ENCODE measurements at places on chromosomes 12 and 14.

GRCh38 chr12:124464062-124464461, 103.3 kb downstream of the NCOR2 start:
- peaks cover 18% of the 10 kb centered on the region for H3K4me1 ChIP-seq
- H3K36me3 ChIP-seq = peaks cover 27% of the 10 kb centered on the region
- no peaks in the 10 kb centered on the region for H3K27me3 ChIP-seq
- no peak overlapping the region for H3K27ac ChIP-seq
- H3K4me3 ChIP-seq = no peak overlapping the region
- DNase-seq = no peak

GRCh38 chr14:28653521-28653920, 113.1 kb upstream of the FOXG1 start:
- no peaks in the 10 kb centered on the region for H3K27me3 ChIP-seq
- H3K27ac ChIP-seq = no peak overlapping the region
- H3K36me3 ChIP-seq = no peaks in the 10 kb centered on the region
- DNase-seq = no peak

DNA sequence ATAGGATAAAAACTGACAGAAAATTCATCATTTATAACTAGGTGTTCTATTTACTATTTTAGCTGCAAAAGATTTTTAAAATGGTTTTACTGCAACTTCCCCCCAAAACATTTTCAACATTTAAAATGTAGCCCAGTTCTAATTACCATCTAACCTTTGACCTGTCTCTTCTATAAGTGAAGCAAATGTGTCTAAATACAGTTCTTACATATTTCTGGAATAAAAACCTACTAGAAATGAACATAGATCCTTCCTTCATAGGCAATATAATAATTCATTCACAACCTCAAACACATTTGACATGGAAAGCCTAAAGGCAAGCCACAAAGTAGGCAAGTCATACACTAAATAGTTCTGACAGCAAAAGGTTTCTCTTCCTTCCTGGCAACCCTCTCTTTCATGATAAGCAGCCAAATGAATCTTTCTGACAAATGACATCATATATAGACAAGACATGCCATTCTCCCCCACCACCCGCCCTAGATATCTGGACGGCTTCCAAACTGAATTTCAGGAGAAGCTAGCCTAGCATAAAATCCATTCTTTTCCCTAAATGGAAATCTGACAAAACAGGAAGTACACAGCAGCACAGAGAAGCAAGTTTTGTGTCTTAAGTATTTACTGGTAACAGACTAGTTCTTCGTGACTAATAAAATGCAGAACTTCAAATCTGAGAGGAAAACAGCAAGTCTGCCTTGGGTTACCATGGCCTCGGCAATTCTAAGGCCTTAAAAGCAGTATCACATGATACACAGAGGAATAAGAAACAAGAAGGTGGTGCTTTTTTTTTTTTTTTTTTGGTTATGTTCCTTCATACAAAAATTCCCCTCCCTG, 17.2 kb upstream of the ARID4A start:
- peaks cover 97% of the 10 kb centered on the region for H3K36me3 ChIP-seq
- no peak overlapping the region for H3K27ac ChIP-seq
- H3K4me3 ChIP-seq = no peak overlapping the region
- no peaks in the 10 kb centered on the region for H3K27me3 ChIP-seq
- peaks cover 5% of the 10 kb centered on the region for H3K4me1 ChIP-seq

DNA sequence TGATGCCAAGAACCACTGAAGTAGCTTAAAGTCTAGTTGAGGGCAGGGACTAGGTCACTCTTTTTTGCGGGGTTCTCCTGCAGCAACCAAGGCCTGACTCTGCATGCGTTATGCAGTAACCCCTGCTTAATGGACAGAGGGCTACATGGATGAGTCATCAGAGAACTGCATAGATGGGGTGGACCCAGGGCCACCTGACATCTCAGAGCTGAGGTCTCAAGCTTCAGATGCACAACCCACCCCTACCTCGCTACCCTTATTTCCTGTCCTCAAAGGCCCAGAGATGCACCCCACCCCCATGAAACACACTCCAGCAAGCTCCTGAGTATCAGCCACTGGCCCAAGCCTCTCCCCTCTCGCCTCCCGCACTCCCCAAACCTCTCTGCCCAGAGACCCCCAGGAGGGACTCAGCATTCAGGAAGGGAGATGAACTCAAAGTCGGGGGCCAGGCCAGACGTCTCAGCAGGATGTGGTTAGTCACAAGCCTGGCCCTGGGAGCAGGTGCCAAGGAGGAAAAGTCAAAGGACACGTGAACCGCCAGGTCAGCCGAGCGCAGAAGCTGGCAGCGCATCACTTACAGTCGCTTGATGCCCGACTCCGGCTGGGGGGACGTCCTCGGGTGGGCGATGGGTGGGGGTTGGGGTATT, 25.8 kb downstream of the SNRNP35 start:
- no peaks in the 10 kb centered on the region for H3K27me3 ChIP-seq
- DNase-seq = no peak
- no peak overlapping the region for H3K4me3 ChIP-seq
- no peak overlapping the region for H3K27ac ChIP-seq

DNA sequence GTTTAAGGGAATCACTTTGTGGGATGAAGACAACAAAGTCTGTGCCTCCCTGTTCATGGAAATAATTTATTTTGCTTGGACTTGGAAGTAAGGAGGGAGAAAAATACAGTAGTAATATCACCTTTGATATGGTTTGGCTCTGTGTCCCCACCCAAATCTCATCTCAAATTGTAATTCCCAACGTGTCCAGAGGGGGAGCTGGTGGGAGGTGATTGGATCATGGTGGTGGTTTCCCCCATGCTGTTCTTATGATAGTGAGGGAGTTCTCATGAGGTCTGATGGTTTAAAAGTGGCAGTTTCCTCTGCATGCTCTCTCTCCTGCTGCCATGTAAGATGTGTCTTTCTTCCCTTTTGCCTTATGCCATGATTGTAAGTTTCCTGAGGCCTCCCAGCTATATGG, 460.7 kb downstream of the NOVA1 start:
- DNase-seq = no peak
- no peaks in the 10 kb centered on the region for H3K36me3 ChIP-seq
- no peaks in the 10 kb centered on the region for H3K27me3 ChIP-seq
- H3K4me1 ChIP-seq = peaks cover 9% of the 10 kb centered on the region
- no peak overlapping the region for H3K4me3 ChIP-seq
- no peak overlapping the region for H3K27ac ChIP-seq

GRCh38 chr14:96064866-96065265, 25.7 kb downstream of the C14orf132 start:
- no peak for DNase-seq
- no peak overlapping the region for H3K27ac ChIP-seq
- H3K4me1 ChIP-seq = peaks cover 4% of the 10 kb centered on the region
- H3K27me3 ChIP-seq = no peaks in the 10 kb centered on the region

GRCh38 chr12:83145325-83145840, 458.7 kb downstream of the TMTC2 start:
- peaks cover 2% of the 10 kb centered on the region for H3K4me1 ChIP-seq
- no peak for DNase-seq
- H3K36me3 ChIP-seq = no peaks in the 10 kb centered on the region

DNA sequence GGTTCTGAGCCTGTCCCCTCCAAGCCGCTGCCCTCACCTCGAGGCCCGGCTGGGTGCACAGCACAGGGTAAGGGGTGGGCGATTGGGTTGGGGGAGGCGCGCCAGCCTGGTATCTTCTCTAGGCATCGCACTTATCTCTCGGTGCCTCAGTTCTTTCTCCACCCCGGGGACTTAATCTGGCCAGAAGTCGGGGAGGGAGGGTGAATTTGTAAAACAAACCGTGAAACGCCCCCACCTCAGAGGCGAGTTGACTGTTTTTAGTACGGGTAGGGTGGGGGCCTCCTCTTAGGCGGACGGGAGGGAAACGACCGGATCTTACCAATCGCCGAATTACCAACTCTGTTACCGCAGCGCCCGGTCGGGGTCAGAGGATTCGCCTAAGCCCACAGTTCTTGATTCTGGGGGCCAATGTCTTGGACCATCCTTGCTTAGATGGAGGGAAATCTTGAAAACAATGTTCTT, 1.4 kb upstream of the TBX3 start:
- no peak overlapping the region for H3K27ac ChIP-seq
- DNase-seq = no peak
- no peaks in the 10 kb centered on the region for H3K4me1 ChIP-seq
- H3K36me3 ChIP-seq = no peaks in the 10 kb centered on the region

- H3K4me3 ChIP-seq = no peak overlapping the region
- H3K27me3 ChIP-seq = no peaks in the 10 kb centered on the region
- DNase-seq = no peak
- H3K27ac ChIP-seq = peak overlapping the region; percentile 4
- H3K4me1 ChIP-seq = peaks cover 9% of the 10 kb centered on the region
- H3K36me3 ChIP-seq = peaks cover 45% of the 10 kb centered on the region
Observed at GRCh38 chr14:100287202-100287997, 18.8 kb downstream of the SLC25A29 start.

DNA sequence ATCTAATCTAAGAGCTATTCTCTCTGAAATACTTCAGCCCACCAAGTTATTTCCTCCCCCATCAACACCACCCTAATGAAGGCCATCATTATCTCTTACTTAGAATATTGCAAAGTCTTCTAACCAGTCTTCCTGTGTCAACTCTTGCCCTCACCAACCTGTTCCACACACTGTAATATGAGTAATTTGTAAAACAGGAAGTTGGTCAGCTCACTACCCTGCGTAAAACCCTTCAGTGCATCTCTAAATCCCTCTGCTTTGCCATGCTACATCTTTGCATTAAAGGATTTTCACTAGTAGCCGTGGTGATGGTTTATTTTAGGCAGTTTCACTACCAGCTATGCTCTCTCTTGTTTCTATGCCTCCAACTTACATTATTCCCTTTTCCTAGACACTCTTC, 70.0 kb downstream of the KIF21A start:
- no peaks in the 10 kb centered on the region for H3K36me3 ChIP-seq
- DNase-seq = no peak
- H3K27me3 ChIP-seq = no peaks in the 10 kb centered on the region

DNA sequence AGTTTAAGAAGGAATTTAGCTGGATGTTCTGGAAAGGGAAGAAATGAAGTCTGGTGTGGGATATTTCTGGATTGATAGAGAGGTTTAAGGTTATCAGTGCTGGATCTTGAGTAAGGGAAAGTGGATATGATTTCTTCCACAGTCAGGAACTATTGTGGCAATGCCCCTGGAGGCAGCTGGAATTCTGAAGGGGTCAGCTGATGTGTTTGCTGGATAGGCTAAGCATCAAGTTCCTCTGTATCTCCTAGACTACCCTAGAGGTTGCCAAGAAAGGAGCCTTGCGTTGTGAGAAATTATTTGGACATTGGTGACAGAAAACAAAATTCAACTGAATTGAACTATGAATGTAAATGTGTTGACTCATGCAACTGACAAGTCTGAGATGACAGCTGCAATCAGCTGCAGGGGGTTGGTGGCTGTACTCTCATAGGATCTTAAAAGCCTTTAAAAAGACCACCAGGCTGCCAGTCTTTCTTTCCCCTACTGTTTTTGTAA, 244.4 kb downstream of the ATXN7L3B start:
- H3K27me3 ChIP-seq = no peaks in the 10 kb centered on the region
- DNase-seq = no peak
- no peaks in the 10 kb centered on the region for H3K36me3 ChIP-seq
- no peak overlapping the region for H3K4me3 ChIP-seq
- peaks cover 6% of the 10 kb centered on the region for H3K4me1 ChIP-seq

GRCh38 chr14:83825843-83826242, 1704.1 kb upstream of the FLRT2 start:
- no peak overlapping the region for H3K27ac ChIP-seq
- no peak for DNase-seq
- no peaks in the 10 kb centered on the region for H3K27me3 ChIP-seq
- H3K36me3 ChIP-seq = no peaks in the 10 kb centered on the region
- no peak overlapping the region for H3K4me3 ChIP-seq

GRCh38 chr14:104149617-104150135, 11.3 kb downstream of the KIF26A start:
- no peaks in the 10 kb centered on the region for H3K27me3 ChIP-seq
- DNase-seq = peak; percentile 72
- H3K4me3 ChIP-seq = no peak overlapping the region

DNA sequence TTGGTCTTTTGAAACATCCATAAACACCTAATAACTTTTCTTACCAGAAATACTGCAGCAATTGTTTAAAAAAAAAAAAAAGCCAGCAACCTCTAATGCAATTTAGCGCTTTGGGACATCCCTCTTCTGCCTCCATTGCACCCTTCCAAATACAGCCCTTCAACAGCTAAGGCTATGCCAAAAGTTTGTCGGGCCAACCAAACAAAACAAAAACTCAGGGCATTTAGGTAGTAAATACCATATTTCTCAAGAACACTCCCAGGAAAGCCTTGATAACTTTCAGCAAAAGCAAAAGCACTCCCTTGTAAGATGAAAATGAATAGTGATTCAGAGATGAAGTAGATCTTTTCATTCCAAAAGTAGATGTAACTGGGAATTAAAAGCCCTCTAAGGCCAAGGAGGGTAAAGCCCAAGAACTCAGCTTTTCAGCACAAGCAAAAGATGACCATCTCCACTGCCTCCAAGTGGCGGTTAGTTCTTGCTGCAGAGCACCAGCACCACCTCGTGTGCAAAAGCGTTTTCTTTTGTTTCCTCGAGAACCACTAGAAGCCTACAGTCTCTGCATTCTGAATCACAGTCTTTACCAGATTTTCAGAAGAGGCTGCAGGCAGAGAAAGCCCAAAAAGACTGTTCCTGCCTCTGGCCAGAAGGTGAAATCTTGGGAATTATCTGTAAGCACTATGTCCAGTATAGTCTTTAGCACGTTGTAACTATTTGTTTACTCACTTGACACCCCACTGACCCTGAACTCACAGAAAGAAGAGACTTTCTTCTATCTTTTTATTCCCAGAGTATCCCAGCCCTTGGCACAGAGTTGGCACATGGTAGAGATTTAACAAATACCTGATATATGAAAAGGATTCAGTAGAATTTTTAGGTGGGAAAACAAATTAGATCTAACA, 53.1 kb downstream of the SIX6 start:
- no peaks in the 10 kb centered on the region for H3K36me3 ChIP-seq
- H3K27me3 ChIP-seq = peaks cover 39% of the 10 kb centered on the region
- no peak overlapping the region for H3K27ac ChIP-seq
- no peak overlapping the region for H3K4me3 ChIP-seq

GRCh38 chr12:32265456-32265855, 133.9 kb upstream of the FGD4 start:
- DNase-seq = no peak
- no peaks in the 10 kb centered on the region for H3K36me3 ChIP-seq
- no peaks in the 10 kb centered on the region for H3K27me3 ChIP-seq
- no peak overlapping the region for H3K4me3 ChIP-seq
- H3K27ac ChIP-seq = no peak overlapping the region
